ENCODE measurements at places on chromosomes 7 and 10.

GRCh38 chr7:24572393-24572996, 757 bp upstream of the PALS2 start:
- no peak for DNase-seq

GRCh38 chr7:87100326-87100725, 40.9 kb upstream of the ELAPOR2 start:
- DNase-seq, result no peak

GRCh38 chr7:67432536-67433234, 436.1 kb downstream of the TYW1 start:
- no peak for DNase-seq

DNA sequence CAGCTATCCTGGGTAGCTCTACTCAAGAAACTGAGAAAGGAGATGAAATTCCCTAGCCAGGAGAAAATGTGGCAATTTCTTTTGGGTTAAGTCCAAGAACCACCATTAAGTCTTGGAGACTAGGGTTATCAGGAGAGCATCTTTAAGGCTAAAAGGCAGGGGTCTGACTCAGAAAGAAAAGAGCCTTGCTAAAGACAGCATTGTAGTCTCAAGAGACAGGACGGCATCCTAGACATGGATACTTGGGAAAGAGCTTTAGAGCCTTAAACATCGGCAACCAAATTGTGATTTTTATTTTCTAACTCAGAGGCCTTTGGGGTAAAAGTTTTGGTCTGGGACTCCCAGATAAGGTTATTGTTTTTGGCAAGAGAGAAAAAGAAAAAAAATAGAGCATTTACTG, 83.1 kb downstream of the FAS start:
- DNase-seq, result no peak

- DNase-seq, result peak; percentile 85
Observed at GRCh38 chr10:110434489-110435096, 63.1 kb upstream of the DUSP5 start.
